Brain (organoid and tissue), 16 donors: ENCODE measurements at places on chromosomes 6 and 20. TPM values are rescaled to one million over a fixed set of nuclear protein-coding genes. Genes with fewer than 3 reads are reported as not detected.

DNA sequence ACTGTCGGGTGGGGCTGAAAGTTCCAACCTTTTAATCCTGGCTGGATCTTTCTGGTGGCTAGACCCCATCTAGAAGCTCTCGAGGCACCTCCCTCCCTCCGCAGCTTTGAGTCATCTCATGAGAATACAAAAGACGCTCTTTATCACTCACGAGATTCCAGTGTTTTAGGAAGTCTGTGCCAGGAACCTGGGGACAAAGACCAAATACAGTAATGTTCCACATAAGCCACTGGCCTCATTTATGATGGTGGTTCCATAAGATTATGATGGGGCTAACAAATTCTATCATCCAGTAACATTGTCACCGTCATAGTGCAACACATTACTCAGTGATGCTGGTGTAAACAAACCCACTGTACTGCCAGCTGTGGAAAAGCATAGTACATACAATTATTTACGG, 48.7 kb downstream of the NCOA7 start:
- DNase-seq = no peak

- DNase-seq = no peak
Measured at GRCh38 chr6:45256697-45257695, 71.1 kb upstream of the RUNX2 start.

The TBPL1 gene
- 55.2 TPM for polyA plus RNA-seq

- DNase-seq = no peak
Measured at GRCh38 chr20:57407541-57407956, 16.4 kb downstream of the RBM38 start.

DNA sequence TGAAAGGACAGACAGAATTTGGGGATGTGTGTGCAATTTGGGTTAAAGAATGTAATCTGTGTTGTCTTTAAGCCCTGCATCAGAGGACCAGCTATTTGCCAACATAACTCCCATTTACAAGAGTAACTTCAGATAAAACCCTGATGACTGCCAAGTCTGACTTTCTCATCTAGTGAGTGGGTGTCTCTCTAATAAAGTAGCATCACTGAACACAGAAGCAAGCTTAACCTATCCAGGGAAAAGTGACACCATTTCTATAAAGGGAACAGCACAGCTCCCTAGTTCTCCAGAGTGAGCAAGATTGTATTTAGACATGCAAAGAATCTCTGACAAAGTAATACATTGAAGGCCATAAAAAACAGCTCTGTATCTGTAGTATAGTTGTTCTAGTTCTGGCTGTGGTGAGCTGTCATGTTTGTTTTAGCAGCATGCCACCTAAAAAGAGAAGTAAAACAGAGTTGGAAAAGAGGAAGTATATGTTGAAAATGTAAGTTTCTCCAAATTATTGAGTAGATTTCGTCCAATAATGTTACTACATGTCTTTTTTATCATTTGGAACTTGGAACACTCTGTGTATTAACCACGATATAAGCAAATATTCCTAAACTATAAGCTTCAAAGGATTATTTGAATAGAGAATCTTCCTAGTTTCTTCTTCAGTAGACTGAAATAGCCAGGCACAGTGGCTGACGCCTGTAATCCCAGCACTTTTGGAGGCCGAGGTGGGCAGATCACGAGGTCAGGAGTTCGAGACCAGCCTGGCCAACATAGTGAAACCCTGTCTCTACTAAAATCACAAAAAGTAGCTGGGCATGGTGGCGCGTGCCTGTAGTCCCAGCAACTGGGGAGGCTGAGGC, 8.8 kb upstream of the PIM1 start:
- DNase-seq = no peak

The PGC gene
- polyA plus RNA-seq = not detected

DNA sequence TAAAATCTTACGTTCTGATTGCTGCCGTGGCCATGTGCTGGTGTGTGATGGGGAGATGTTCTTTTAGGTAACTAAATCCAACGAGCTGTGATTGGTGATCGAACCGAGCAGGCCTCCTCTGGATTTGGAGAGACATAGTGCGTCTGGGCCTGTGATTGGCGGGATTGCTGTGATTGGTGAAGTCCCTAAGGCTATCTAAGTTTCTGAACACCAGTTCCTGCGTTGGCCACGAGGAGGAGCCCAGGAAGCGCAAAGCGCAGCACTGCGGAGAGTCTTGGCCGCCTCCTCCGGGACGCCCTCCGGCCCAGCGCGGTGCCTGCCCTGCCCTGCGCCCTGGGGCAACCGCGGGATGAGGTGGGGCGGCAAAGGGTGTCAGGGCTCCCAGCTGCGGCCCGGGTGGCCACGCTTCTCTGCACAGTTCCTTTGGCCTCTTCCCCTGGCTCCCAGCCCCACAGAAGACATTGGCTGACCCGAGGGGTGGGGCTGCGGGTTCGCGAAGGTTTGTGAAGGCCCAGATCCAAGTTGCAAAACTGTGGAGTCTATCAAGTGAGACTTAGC, 33.0 kb downstream of the HNF4A start:
- DNase-seq = peak; percentile 68

The RAB32 gene
- polyA plus RNA-seq = 2.4 TPM

DNA sequence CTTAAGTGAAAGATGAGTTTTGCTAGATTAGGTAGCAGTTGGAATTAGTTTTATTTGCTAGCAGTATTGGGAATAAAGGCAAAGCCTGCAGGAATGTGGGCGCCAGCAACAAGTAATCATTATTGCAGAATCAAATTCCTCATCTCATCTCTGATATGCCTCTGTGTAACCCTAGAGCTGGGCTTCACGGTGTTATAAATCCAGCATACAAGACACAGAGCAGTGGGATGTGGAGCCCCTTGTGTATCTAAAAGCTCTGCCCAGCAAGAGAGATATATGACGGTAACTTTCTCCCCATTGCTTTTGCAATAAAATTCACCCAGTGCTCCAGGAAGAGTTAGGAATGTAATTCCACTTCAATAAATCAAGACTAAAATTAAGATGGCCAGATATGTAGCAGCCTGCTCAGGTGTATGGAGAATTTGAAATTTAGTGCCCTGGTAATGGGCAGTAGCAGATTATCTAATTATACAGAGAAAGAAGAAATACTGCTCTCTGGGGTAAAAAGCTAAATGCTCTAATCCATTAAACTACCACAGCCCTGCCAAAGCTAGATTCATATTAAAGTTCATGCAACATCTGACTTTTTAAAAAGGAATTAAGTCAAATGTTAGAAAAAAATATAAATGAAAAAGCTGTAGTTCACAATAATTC, 5.6 kb upstream of the BLOC1S5 start:
- no peak for DNase-seq

DNA sequence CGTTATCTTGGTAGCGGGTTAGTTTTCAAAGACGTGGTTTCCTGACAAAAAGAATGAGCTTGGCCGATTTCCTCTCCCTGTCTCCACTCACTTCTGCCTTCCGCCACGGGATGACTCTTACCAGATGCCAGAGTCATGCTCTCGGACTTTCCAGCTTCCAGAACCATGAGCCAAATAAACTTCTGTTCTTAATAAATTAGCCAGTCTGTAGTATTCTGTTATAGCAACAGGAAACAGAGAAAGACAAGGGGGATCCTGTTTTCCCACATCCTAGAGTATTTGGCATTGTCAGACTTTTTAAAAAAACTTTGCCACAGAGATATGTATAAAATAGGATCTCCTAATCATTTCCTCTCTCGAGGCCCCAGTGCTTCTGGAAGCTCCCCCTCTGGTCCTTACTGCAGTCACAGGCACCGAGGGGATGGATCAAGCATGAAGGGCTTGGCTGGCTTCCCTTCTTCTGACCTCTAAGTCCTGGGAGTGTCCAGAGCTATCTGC, 84.9 kb upstream of the NAA20 start:
- no peak for DNase-seq

DNA sequence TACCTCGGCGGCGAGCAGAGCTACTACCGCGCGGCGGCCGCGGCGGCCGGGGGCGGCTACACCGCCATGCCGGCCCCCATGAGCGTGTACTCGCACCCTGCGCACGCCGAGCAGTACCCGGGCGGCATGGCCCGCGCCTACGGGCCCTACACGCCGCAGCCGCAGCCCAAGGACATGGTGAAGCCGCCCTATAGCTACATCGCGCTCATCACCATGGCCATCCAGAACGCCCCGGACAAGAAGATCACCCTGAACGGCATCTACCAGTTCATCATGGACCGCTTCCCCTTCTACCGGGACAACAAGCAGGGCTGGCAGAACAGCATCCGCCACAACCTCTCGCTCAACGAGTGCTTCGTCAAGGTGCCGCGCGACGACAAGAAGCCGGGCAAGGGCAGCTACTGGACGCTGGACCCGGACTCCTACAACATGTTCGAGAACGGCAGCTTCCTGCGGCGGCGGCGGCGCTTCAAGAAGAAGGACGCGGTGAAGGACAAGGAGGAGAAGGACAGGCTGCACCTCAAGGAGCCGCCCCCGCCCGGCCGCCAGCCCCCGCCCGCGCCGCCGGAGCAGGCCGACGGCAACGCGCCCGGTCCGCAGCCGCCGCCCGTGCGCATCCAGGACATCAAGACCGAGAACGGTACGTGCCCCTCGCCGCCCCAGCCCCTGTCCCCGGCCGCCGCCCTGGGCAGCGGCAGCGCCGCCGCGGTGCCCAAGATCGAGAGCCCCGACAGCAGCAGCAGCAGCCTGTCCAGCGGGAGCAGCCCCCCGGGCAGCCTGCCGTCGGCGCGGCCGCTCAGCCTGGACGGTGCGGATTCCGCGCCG, 994 bp downstream of the FOXC1 start:
- peak; percentile 54 for DNase-seq

DNA sequence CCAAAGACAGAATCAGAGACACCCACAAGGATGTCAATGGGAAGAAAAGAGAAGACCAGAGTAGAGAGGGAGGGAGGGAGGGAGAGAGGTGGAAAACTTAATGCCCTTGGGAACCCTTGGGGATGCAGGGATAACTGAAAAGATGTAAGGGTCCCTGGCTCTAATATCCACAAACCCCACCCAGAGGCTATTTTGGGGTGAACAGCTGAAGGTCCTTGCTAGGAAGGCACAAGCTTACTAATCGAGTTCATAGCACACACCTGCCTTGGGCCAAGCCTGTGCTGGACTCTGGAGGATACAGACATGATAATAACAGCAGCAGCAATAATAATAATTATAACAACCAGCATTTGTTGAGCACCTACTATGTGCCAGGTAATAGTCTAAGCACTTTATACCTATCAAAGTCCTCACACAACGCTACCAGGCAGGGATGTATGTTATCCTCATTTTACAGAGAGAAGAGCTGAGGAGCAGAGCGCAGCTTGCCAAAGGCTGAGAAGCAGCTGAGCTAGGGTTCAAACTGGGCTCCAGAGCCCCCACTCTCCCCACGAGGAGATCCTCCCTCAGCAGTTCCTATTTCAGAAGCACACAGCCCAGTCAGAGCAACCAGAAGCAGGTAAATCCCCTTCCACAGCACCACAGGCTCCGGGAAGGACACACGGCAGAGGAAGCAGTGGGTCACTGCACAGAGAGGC, 174.2 kb downstream of the ANKRD60 start:
- no peak for DNase-seq

GRCh38 chr6:139029470-139030227, 1.1 kb downstream of the ABRACL start:
- peak; percentile 79 for DNase-seq

GRCh38 chr6:45518013-45518720, 140.4 kb upstream of the SUPT3H start:
- DNase-seq = no peak

DNA sequence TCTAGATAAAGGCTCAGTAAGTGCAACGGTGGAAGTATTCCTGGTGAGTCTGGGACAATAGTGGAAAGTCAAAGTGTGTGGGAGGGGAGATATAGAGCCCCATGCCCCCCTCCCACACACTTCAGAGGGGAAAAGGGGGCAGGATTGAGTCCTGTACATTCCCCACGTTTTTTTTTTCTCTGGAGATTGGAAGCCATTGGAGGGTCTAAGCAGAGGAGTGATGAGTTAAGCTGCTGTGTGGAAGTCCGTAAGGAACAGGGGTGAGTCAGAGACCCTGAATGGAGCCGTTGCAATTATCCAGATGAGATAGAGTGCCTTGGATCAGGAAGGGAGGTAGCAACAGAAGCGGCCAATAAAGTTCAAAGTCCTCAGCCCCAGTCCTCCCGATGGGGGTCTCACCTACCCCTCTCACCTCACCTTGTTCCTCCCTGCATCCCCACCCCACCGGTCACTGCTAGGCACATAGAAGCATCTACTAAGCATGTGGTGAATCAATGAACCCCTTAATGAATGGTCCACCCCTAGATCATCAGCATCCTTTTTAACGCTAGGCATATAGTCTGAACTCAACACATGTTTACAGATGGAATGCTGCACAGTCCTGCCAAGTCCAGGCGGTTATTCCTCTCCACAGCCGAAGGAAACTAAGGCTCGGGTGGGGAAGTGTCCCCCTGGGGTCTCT, 662 bp upstream of the SLC9A8 start:
- DNase-seq = no peak

DNA sequence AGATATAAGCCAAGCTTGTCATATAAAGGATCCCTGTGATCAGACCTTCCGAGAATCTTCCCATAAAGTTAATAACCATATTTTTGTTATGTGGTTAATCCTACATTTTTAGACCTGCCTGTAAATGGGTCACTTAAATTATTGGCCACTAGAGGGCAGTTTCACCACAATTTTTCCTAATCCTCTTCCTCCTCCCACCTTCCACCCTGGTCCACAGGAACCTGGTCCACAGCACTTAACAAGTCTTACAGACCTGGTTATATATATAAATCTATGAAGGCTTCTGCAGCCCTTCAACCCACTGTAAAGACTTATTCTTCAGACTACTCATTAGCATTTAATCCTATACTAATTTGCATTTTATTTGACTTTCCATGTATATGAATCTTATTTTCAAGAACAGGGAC, 28.3 kb downstream of the MRS2 start:
- peak; percentile 42 for DNase-seq

GRCh38 chr20:25376886-25377285, 13.7 kb downstream of the ABHD12 start:
- no peak for DNase-seq

- no peak for DNase-seq
Measured at GRCh38 chr6:131083687-131084086, 20.6 kb upstream of the EPB41L2 start.

- DNase-seq = no peak
Measured at GRCh38 chr20:49791165-49791564, 21.5 kb upstream of the SLC9A8 start.

GRCh38 chr20:63519668-63520503, 679 bp upstream of the PPDPF start:
- peak; percentile 56 for DNase-seq

The AKAP7 gene
- 2.0 TPM for polyA plus RNA-seq

GRCh38 chr6:26431258-26432172, 8.8 kb upstream of the BTN3A3 start:
- DNase-seq = no peak

The AHCY gene
- polyA plus RNA-seq = 215 TPM

GRCh38 chr6:42644211-42644610, 78.2 kb downstream of the PRPH2 start:
- no peak for DNase-seq
